ENCODE measurements at places on chromosomes 5 and 9.
A peak's percentile ranks its signal among the peaks of the same experiment; 100 is the strongest.

GRCh38 chr9:77495834-77496671, 152.1 kb downstream of the GNA14 start:
- no peak for DNase-seq

DNA sequence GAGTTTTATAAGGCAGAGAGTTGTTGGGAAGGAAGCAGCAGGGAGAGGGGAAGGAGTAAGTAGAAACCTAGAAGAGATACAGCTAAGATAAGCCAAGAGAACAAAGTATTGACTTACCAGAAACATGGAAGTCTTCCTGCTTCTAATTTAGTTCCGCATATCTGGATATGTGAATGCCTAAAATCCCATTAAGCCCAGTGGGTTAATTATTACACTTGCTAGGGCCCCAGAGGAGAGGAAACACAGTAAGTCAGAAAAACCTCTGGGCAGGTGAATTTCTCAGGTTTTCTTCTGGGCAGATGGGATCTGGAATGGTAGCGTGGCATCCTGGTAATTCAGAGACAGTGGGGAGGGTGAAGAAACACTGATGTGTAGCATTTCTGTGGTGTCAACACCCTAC, 104.7 kb upstream of the GABRP start:
- DNase-seq, result no peak

DNA sequence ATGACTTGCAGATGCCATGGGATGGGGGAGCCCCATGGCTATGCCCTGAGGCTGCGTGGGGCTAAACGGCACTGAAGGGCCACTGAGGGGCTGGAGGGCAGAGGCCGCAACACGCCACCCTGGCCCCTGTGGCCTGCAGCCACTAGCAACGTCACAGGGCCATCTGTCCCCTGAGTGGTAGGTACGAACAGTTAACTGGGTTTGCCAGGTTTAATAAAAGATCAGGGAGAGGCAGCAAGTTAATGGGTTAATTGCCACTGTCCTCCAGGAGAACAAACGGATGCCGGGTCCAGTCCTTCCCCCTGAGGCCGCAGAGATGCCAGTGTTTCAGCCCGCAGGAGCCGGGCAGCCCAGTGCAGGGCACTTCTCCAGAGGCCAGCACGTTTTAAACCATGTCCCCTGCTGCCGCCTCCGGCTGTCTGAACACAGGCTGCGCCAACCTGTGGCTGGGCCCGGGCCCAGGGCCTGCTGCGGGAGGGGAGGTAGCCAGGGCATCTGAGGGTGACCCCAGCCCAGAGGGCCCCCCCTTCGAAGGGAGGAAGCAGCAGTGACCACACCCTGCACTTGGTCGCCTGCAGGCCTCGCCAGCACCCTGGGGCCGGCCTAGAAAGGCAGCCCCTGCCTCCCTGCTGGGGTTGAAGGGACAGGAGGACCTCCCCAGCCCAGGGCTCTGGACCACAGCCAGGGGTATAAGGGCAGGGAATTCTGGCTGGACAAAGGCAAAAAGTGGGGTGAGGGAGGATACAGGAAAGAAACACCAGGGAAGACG, 227.3 kb downstream of the FANCC start:
- DNase-seq, result no peak

- DNase-seq, result no peak
Measured at GRCh38 chr5:175207321-175208040, 236.5 kb downstream of the DRD1 start.

DNA sequence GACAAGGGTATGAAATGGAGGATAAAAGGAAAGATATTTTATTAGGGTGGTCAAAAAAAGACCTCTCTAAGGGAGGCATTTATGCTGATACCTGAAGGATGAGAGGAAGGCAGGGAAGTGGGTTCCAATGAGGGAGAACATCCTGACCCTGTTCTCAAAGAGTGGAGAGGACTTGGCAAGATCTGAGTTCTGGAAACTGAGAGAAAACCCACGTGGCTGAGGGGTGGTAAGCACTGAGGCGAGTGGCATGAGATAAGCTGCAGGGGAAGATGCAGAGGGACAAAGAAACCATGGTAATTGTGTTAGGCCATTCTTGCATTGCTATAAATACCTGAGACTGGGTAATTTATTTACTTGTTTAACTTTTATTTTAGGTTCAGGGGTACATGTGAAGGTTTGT, 16.8 kb downstream of the SH3RF2 start:
- no peak for DNase-seq

GRCh38 chr9:127905004-127905728, 5.8 kb upstream of the ST6GALNAC6 start:
- DNase-seq, result peak; percentile 60

GRCh38 chr9:96502539-96503373, 52.8 kb downstream of the HABP4 start:
- no peak for DNase-seq

DNA sequence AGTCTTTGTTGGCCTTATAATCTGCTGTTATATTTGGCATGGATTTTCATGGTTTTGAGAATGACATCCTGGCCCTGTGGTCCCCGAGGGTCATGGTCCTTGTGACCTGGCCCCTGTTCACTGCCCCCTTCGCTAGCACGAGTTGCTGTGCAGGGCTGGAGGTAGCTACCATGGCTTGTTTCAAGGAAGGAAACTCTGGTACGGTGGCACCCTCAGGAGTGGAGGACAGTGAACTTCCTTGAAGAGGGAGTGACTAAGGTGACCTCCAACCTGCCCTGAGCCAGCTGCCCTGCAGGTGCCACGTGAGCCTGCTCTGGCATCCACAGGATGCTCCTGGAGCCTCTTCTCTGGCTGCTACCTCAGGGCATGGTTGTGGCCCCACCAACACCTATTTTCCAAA, 62.1 kb downstream of the MTAP start:
- DNase-seq, result no peak

DNA sequence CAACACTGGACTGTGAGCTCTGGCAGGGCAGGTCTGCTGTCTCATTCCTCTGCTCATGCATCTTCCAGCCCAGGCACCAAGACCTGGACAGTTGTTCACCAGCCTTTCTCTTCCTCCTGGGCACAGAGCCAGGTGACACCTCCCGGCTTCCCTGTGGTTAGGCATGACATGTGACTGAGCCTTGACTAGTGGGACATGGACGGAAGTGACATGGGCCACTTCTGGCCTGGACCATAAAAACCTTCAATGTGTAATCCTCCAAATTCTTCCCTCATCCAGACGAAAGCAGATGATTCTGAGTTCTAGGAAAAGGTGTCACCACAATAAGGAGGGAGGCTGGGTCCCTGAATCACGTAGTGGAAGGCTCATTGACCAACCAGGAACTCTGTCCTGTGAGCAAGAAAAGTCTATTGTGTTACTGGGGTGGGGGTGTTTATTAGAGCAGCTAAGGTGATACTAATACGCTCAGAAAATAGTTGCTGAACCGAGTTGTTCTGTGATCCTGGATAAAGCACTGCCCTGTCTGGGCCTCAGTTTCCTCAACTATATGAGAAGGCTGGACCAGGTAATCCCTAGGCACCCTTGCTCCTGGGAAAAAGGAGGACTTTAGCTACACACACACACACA, 26.6 kb upstream of the CRB2 start:
- no peak for DNase-seq

DNA sequence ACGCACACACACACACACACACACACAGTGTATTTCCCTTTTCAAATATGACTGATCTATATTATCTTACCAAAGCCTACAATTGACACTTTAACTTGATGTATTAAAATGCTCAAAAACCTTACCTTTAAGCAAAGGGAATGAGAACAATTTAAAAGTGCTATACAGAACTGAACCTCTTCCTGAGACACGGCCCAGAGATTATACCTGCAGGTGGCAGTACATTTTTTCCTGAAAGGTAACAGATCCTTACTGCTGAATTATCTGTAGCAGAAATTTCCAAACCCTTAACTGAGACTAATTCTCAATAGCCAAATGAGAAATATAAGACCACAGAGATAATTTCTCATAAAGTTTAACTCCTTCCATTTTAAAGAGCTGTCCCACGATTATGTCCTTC, 91.1 kb downstream of the MYO10 start:
- no peak for DNase-seq

DNA sequence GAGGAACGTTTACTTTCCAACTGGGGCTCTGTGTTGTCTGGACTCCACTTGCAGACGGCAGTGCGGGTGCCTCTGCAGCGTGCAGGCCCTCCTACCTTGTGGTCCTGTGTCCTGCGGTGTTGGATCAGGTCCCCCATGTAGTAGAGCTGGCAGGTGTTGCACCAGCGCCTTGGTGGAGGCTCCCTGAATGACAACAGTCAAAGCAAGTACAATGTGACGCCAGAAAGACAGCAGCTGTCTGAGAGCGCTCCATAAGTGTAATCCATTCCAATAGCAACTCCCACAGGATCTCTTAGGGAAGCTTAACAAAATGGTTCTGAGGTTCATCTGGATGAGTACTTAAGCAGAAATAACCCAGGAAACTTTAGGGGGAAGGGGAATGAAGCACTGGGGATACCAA, 9.9 kb downstream of the BBLN start:
- no peak for DNase-seq

DNA sequence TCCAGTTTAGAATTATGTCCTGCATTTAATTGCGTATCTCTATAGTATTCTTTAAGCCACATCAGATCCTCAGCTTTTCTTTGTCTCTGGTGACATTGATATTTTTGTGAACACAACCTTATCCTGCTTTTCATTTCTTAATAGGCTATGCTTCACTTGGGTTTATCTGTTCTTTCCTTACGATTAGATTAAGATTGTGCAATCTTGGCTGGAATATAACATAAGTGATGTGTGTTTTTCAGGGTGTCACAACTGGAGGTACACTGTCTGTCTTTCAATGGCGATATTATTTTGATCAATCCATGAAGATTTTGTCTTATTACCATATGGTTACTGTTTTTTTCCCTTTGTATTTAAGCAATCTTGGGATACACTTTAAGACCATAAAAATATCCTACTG, 23.6 kb downstream of the NAA35 start:
- no peak for DNase-seq

- DNase-seq, result no peak
Measured at GRCh38 chr5:67000794-67001475, 195.7 kb downstream of the CD180 start.

GRCh38 chr9:113957351-113957750, 81.2 kb downstream of the ZNF618 start:
- no peak for DNase-seq

DNA sequence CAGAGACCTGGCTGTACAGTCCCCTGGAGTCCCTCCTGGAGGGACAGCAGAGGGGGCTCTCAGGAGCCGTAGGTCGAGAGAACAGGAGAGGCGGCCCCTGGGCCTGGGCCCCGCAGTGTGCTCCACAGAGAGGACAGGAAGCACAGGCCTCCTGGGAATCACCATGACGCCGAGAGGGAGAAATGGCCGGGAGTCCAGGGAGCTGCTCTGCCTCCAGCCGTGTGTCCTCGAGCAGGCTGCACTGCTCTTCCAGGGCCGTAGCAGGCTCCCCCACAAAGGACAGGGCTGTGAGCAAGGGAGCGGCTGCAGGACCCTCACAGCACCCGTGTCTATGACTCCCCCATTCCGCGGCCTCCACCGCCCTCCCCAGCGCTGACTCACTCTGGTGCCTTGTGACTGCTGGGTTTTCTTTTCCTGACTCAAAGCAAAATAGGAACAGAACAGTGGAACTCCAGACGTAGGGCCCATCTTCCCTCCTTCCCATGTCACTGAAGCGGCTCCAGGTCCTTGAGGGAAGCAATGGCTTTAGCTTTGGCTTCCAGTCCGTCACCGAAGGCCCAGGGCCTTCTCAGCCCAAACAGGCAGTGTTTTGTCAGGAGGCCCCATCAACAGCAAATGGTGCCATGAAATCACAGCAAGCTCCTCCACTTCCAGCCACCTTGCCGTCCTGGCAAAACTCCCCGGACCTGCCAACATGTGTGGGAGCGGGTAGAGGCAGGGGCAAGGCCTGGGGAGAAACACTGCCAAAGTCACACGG, 114.2 kb downstream of the LHFPL2 start:
- DNase-seq, result no peak

DNA sequence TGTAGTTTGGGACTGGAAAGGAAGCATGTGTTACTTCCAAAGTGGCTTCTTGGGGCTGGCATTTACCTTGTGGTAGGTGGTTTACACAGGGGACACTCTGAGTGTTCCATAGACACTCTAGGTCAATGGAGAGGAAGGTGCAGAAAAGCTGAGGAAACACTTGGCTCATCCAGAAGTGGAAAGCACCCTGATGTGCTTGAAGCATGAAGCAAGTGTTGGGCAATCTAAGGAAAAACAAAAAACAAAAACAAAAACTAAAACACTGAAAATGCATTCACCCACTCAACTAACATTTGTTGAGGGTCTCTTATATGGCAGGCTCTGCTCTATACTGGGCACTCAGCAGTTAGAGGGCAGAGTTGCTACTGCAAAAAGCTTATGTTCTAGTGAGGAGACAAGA, 2.9 kb upstream of the ERAP2 start:
- no peak for DNase-seq

DNA sequence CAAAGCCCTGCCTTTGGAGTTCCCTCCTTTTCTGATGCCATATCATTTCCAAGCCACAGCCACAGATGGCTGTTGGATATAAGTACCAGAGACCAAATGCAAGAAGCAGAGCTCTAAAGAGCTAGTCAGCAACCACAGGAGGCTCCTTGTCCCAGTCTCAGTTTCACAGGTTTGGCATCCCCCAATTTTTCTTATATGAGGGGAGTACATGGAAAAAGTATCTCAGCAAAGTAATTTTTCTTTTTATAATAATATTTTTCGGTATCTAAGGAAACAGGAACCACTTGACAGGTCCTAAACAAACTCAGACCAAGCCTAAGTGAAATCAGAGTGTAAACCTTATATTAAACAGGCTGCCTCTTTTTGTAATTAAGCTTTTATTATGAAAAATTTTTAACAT, 20.1 kb downstream of the GZMK start:
- DNase-seq, result no peak

GRCh38 chr5:34771076-34771475, 67.9 kb upstream of the TTC23L start:
- DNase-seq, result no peak

GRCh38 chr9:68739621-68740174, 34.7 kb downstream of the PIP5K1B start:
- no peak for DNase-seq

DNA sequence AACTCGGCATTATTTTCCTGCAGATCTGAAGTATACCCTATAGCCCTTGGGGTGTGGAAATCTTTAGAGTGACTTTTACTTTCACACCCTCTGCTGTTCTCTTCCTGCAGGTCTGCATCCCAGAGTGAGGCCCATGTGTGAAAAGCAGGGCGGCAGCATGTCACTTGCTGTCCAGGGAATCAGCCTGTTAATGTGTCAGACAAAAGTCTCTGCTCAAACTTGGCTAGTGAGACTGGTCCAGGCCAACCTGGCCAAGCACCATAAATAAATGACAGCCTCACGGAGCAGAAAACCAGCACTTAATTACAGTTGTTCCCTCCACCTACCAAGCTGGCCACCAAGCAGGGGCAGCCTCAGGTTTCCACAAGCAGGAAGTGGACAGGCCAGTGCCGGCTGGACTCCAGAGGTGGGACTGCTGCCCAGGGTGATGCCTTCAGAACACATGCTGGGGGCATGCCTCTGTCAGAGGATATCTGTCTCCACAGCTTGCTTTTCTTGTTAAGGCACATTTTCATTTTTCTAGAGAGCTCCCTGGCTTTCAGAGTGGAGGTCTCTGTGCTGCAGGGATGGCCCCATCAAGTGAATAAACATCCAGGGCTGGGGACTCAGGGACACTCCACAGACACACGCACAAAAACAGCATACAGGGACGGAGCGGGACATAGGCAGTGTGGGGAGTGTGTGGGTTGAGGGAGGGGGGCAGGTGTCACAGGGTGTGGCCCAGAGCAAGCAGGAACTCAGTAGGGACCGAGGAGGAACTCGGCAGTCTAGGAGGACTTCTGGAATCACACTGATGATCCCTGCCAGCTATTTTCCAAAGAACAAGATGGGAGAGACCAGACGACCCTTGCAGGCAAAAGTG, 243.8 kb upstream of the IRX1 start:
- no peak for DNase-seq

GRCh38 chr9:91992461-91993041, 42.5 kb upstream of the ROR2 start:
- DNase-seq, result no peak
